ENCODE measurements at places on chromosomes 2 and 18.

DNA sequence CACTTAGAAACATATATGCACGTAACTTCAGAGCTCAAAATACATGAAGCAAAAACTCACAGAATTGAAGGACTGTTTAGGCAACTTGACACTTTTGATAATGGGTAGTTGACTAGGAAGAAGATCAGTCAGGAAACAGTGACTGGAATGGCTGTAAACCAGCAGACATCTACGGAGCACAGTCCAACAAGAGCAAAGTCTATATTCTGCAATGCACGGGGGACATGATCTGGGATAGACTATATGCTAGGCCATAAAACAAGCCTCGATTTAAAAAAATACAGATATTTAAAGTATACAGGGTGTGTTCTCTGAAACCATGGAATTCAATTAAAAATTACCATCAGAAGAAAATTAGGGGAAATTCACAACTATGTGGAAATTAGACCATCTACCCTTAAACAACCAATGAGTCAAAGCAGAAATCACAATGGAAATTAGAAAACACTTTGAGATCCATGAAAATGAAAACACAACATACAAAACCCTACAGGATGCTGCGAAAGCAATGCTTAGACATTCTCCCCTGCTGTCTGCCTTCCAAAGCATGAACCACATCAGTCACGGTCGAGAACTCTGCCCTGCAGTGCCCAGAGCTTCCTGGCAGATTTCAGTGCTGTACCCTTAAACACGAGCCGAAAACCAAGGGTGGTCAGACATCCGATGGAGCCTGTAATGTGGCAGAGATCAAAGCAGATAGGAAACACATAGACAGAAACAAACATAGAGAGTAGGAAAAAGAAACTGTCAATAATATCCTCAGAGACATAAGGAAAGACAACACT, 651.9 kb upstream of the HS6ST1 start:
- no peak for DNase-seq

GRCh38 chr2:133811409-133812125, 243.3 kb upstream of the NCKAP5 start:
- no peak for DNase-seq

DNA sequence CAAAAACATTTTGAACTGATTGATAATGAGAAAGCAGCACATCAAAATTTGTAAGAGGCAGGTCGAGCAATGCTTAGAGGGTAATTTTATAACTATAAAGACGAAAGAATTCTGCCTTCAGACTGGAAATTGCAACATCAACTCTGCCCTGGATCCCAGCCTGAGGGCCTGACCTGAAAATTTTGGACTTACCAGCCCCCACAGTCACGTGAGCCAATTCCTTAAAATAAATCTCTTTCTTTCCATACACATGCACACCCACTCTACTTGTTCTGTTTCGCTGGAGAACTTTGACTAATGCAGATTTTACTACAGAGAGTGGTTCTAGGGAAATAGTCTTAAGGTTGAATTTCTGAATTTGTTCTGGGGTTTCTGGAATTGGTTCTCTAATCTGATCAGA, 14.6 kb upstream of the ACOXL start:
- DNase-seq, result no peak

GRCh38 chr18:905948-906415, 1.3 kb downstream of the ADCYAP1 start:
- no peak for DNase-seq

- peak; percentile 88 for DNase-seq
These were observed 3.5 kb downstream of the RBM43 start for GRCh38 chr2:151258121-151258520.

DNA sequence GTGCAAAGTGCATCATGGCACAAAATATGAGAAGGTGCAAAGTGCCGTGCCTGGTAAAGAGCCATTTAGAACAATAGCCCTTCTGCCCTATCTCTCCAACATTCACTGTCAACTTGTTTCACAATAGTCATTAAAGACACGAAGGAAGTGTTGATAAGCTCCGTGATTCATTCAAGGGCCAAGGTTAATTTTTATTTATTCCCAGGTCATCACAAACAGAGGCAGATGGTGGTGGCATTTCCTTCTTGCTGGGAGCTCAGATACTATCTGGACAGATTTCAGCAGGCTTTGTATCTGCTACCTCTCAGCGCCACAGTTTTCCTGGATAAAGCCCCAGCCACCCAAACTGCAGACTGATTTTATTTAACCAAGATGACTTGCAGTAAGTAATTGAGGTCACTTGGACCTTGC, 309.3 kb downstream of the ZNF521 start:
- no peak for DNase-seq

DNA sequence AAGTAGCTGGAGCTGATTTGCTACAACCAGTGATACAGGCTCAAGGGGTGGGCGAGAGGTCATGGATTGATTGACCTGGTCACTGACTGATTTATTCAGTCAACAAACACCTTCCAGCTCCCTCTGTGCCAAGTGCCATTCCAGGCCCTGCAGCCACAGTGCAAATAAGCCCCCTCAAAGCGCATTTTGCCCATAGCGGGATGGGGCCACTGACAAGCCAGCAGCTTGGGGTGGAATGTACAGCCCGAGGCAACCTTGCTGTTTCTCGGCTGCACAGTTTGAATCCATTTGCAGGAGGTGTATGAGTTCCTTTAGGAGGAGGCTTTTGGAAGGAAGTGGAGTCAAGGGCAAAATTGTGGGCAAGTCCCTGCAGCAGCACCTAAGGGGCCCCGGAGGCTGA, 235.2 kb downstream of the TPGS2 start:
- no peak for DNase-seq

DNA sequence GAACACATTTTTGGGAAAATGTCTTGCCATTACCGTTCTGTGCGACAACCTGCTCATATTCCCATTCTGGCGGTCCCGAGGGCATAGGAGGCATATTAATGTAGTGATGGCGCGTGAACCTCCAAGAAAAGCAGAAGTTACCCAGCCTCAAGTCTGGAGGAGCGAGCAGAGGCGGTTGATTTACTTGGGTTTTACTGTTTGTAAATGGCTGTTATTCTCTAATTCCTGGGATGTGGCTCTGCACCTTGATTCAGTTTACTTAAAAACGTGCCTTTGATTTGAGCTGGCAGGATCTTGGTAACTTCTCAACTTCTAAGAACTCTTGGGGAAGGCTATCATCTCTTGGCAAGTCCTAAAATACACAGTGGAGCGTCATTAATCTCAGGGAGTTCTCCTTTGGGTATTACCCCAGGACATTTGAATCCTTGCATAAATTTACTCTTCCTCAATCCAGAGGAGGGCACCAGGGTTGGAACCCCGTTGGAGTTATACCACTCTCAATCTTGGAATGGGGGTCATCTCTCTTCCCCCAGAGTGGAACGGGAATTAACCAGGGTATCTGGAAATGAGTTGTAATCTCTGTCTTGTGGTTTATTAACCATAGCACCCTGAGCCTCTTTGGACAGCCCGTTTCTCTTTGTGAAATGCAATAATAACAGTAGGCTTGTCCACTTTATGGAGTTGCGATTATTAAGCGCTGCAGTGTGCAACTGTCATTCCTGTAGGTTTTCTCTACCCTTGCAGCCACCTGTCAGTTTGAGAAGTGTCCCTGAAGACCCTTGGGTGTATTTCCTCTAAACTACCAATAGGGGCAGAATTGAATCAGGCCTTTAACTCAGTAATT, 2.1 kb downstream of the HK2 start:
- peak; percentile 66 for DNase-seq

DNA sequence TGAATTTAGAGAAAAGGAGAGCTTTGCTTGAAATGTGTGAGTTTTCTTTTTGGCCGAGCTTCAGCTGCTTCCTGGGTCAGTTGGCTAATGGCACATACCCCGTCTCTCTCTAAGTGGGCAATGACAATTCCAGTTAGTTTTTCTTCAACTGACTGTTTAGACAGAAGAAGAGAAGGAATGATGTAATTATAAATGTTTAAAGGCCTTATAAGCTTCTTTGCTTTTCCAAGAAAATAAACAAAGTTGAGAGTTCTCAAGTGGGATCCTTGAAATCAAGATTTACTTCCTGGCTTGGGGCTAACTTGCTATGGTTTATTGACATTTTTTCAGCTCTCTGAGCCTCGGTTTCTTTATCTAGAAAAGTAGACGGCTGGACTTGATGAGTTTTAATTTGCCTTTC, 794.9 kb upstream of the ACVR2A start:
- DNase-seq, result no peak

DNA sequence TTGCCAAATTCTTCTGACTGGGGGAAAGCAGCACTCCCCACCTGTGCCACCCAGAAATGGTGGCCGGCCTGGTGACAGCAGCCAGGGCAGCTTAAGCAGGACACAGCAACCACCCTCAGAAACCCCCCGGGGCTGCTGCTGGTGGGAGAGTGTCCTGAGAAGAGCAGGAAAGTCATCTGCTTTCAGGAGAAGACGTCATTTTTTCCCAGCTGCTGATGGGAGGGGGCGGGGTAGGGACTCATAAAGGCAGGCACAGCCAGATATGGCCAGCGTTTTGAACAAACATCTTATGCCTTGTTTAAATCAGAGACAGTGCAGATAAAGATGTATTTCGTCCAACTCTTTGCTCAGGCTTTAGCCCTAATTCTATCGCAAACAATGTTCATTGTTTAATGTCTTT, 139.5 kb downstream of the LRRC30 start:
- DNase-seq, result no peak

DNA sequence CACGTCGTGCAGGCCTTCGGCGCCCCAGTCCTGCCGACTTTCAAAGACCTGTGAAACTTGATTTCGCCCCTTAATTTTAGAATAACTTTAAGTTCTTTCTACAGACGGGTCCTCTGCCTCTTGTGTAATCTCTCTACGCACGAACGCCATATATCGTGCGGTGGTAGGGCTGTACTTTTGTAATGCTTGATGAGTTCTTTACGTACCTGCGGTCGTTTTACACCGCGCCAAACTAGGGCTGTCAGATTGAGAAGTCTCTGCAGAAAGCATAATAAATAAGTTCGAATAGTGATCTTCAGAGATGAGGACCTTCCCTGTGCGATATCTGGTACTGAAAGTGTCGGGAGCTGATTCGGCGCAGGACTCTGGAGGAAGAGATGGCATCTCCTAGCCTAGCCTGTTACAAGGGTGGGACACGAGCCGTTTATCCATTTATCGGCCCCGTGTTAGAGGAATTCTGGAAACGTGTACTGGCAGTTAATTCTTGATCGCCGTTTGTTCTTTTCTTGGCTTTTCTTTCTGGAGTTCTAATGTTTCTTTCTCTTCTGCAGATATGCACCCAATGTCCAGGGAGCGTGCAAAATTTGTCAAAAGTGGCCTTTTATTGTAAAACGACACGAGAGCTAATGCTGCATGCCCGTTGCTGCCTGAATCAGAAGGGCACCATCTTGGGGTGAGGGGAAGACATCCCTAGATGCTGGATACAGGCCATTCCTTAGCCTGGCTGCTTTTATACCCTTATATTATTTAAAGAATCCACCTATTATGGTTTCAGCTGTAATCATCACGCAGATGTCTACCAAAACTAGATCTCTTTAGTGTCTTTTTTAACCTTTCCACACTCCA, 781 bp upstream of the SLC5A6 start:
- peak; percentile 56 for DNase-seq

DNA sequence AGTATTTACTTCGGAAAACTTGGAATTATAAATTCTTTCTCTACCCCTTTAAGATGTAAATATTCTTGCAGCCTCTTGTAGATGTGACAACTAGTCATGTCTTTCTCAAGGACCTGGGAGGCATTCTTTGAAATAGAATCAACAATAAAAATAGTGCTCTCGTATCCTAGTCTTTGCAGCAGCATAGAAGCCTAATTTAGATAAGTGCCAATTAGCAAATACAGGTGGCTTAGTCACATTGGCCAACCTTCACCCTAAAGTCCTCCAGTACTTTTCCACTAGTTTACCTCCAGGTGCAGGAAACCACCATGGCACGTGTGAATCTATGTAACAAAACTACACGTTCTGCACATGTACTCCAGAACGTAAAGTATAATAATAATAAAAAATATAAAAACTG, 3.5 kb upstream of the ZSWIM2 start:
- DNase-seq, result no peak

GRCh38 chr2:37125416-37125815, 31.4 kb downstream of the EIF2AK2 start:
- DNase-seq, result no peak

GRCh38 chr2:160427629-160428404, 65.8 kb downstream of the RBMS1 start:
- no peak for DNase-seq

GRCh38 chr18:35026407-35027061, 14.7 kb upstream of the MAPRE2 start:
- no peak for DNase-seq

DNA sequence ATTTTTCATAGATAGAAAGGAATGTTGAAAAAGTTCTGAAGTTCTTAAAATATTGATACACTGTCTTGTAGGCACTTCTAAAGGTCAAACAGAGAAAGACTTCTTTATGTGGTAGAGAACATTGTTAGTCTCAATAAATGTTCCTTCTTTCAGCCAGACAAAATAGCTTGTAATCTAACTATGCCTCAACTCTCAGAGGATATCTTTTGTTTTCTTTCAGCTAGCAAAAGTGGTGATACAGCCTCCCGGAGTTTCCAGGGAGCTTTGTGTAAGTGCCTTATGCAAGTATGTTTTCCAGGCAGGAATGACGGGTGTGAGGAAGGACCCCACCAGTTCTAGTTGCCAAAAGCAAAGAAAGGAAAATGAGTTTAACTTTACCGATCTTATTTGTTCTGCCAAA, 452.1 kb upstream of the ST6GAL2 start:
- no peak for DNase-seq

- DNase-seq, result no peak
These were observed 40.2 kb upstream of the EML4 start for GRCh38 chr2:42128721-42129486.

- peak; percentile 44 for DNase-seq
These were observed 110.1 kb downstream of the ZNF385B start for GRCh38 chr2:179751163-179751809.

DNA sequence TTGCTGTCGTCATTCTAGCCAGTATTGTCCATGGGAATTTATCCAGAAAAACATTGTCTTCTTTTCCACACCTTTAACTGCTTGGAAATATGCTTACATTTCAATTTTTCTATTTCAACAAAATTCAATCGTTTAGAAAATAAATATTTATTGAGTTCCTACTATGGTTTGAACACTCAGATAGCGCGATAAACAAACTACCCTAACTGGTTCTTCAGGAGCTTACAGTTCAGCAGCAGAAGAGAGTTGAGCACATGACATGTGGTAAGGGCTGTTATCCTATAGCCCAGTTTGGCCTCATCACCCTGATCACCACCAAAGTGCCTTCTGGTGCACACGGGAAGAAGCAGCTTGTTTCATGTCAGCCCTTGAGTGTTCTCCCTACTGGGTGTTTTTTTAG, 375.2 kb upstream of the SMIM21 start:
- no peak for DNase-seq

- DNase-seq, result no peak
These were observed 149.2 kb downstream of the TGIF1 start for GRCh38 chr18:3599195-3599594.

DNA sequence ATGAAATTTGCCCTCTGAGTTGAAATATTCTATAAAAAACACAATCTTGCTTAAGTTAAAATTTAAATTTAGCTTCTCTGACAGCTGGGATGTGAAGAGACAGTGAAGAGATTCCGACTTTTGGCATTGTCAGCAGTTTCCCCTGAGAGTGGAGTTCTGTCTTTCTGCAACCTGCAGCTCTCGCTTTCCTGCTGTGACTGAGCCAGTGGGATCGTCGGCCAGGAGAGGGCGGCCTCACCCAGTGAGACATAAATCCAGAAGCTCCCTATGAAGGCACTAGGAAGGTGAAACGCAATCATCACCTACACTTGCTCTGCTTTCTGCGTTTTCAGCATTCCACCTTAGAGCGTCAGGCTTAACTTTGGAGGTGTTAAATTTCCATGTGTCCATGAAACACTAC, 75.4 kb upstream of the HNMT start:
- DNase-seq, result peak; percentile 56
